ENCODE measurements at places on chromosomes 16 and 17. TPM values are rescaled to one million over a fixed set of nuclear protein-coding genes. Genes with fewer than 3 reads are reported as not detected.

Gene BCAR1
- 76.5 TPM for total RNA-seq

Gene ARSG
- total RNA-seq: 1.7 TPM

Gene PDILT
- total RNA-seq: not detected

Gene EFNB3
- total RNA-seq: 1.6 TPM

Gene KRT14
- total RNA-seq: 0.20 TPM

Gene MFAP4
- total RNA-seq: not detected

Gene WSCD1
- 3.2 TPM for total RNA-seq

Gene NHLRC4
- 0.21 TPM for total RNA-seq

Gene RHBDL1
- 1.4 TPM for total RNA-seq

Gene TEX14
- 0.14 TPM for total RNA-seq

Data from A549 treated with DMSO at 1 μM for 4 hours (cell line).